ENCODE measurements at places on chromosomes 4 and X. TPM values are rescaled to one million over a fixed set of nuclear protein-coding genes. Genes with fewer than 3 reads are reported as not detected.

MFSD8 gene
- total RNA-seq: 10.9 TPM

CT45A3 gene
- total RNA-seq: not detected

TBCK gene
- 23.7 TPM for total RNA-seq

ZNF827 gene
- total RNA-seq: 28.3 TPM

GUCY1B1 gene
- total RNA-seq: 17.0 TPM

FBXW7 gene
- total RNA-seq: 65.5 TPM

CENPE gene
- 0.70 TPM for total RNA-seq

DDX60 gene
- total RNA-seq: 10.8 TPM

DDIT4L gene
- 1.4 TPM for total RNA-seq

CTAG2 gene
- total RNA-seq: not detected

ODAM gene
- not detected for total RNA-seq

MAGIX gene
- 3.4 TPM for total RNA-seq

NEUROG2 gene
- total RNA-seq: not detected

CSAG1 gene
- not detected for total RNA-seq

MAOA gene
- total RNA-seq: 68.9 TPM

LINC00632 gene
- 191 TPM for total RNA-seq

LPAR4 gene
- total RNA-seq: 0.40 TPM

CPXCR1 gene
- total RNA-seq: not detected

ADRA2C gene
- 5.4 TPM for total RNA-seq

TNIP2 gene
- total RNA-seq: 22.6 TPM

GATA1 gene
- total RNA-seq: not detected

H2BW2 gene
- not detected for total RNA-seq

PDGFC gene
- total RNA-seq: 16.9 TPM

ITM2A gene
- 57.8 TPM for total RNA-seq

IL3RA gene
- 7.6 TPM for total RNA-seq

STARD8 gene
- 6.5 TPM for total RNA-seq

BGN gene
- 175 TPM for total RNA-seq

KCND1 gene
- total RNA-seq: 0.27 TPM

AKAP4 gene
- total RNA-seq: not detected

TMSB15A gene
- not detected for total RNA-seq

RBMX2 gene
- 13.3 TPM for total RNA-seq

DCUN1D4 gene
- total RNA-seq: 46.0 TPM

SPIN3 gene
- total RNA-seq: 6.1 TPM

GPC3 gene
- 1.6 TPM for total RNA-seq

GPC4 gene
- 3.6 TPM for total RNA-seq

AMTN gene
- not detected for total RNA-seq

CXCR3 gene
- total RNA-seq: 0.13 TPM

PTCHD1 gene
- 0.22 TPM for total RNA-seq

CXCL8 gene
- 1.2 TPM for total RNA-seq

RADX gene
- total RNA-seq: 1.0 TPM

CTPS2 gene
- 5.9 TPM for total RNA-seq

PFKFB1 gene
- total RNA-seq: 0.35 TPM

ATP8A1 gene
- 22.1 TPM for total RNA-seq

MID1 gene
- total RNA-seq: 35.7 TPM

ADH4 gene
- not detected for total RNA-seq

SORCS2 gene
- 6.9 TPM for total RNA-seq

NLGN3 gene
- total RNA-seq: 0.67 TPM

ZAR1 gene
- not detected for total RNA-seq

UGT2B17 gene
- total RNA-seq: not detected

MID2 gene
- 5.6 TPM for total RNA-seq

CPZ gene
- total RNA-seq: 0.30 TPM

RAI2 gene
- total RNA-seq: 37.5 TPM

Measured in cardiac septum (tissue), 1 donor.